Right lung (tissue), 10 donors: ENCODE measurements at places on chromosomes 5 and 9.

DNA sequence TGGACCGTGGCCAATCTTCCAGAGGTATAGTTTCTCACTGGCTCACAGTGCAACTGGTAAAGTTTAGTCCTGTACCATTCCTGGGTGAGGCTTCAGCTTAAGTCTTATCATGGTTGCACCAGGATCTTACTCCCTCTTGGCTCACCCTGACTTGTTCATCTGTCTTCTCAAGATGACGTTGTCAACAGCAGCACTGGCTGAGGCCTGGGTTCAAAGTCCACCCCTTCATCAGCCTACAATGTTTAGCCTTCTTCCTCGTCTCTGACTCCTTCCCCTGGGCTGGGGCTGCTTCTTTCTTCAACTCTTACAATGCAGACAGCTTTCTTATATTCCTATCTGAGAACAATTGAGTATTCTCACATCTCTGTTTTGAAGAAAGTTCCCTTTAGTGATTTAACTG is 311.1 kb upstream of the CLINT1 start:
- DNase-seq: no peak

DNA sequence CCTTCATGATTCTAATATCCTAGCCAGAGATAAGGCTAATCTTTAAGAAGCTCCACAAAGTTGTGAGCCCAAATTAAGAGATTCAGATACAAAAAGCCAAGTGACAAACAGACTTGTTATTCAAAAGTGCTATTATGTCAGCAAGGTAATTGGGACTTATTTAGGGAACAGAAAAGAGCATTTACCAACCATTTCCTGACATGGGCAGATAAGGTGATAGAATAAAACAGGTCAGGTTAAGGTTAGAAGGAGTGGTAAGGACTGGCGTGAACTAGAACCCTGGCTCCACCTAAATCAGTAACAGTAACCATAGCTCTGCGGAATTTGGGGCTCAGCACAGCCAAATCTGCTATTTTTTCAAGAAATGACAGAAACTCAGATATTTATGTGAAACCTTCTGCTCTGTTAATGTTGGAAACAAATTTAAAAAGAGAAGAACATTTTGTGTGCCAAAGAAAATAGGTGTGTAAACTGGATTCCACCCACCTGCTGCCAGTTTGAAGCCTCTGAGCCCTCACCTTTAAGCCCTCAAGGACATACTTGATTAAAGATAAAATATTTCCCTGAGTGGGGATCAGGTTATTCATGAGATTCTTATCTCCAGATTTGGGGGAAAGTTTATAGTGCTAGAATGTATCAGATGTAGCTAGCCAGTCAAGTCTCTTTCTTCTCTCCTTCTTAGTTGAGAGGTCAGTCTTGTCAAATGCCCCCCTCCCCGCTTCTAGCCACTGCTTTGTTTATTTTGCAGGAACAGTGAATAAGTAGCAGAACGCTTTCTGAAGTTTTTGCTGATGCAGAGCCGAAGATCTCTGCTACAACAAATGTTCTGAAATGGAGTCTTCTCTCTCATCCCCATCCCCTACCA is 10.2 kb upstream of the ERMP1 start:
- DNase-seq: no peak

DNA sequence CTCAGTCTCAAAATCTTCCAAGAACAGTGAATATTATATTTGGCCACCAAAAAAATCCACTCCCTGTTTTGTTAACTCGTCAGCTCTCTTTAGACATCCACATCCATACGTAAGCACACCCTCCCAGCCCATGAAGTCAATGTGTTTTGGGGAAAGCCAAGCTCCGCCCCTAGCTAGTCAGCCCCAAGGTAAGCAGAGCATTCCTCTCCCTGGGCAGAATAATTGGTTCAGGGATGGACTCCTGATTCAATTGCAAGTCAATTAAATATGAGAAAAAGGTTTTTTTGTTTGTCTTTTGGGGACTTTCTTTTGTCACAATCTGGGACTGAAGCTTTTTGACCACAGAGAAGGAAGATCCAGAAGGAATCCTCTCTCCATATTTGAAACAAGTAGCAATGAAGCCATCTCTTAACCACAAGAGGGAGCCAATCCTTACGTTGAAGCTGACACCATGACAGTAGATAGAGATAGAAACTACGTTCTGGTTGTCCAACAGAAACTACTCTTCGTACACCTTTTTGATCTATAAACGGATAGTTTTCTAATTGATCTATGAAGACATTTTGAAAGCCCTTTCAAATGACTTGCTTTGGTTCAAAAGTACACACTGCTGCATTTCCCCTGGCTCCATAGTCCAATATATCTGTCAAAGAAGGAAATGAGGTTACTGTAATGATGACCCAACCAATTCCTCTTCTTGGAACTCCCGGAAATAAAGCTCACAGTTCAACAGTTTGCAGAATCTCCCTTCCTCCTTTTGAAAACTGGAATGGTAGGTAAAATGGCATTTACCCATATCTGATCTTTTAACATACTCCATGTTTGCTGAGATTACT is 166.4 kb downstream of the TLE1 start:
- DNase-seq: no peak

DNA sequence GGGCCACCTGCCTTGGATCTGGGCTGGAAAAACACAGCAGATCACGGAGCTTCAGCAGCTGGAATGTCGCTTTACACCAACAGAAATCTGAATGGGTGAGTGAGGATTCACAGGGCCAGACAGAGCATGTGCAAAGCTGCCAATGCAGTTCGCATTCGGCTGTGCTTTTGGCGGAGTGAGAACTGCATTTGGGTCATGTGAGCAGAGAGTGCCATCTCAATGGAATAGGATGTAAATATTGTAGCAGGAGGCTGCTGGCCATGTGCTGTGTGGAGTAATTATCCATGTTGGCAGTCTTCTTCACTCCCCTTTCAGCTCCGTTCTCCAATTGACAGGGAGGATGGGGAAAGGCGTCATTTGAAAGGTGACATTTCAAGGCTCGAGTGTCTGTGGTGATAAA is at the start of gene ANKRD55:
ANKRD55 (minus strand) TSS at position 101 of the 400 bp plus-strand sequence. CDS start 417 bp downstream, outside the sequence.
- DNase-seq: no peak

DNA sequence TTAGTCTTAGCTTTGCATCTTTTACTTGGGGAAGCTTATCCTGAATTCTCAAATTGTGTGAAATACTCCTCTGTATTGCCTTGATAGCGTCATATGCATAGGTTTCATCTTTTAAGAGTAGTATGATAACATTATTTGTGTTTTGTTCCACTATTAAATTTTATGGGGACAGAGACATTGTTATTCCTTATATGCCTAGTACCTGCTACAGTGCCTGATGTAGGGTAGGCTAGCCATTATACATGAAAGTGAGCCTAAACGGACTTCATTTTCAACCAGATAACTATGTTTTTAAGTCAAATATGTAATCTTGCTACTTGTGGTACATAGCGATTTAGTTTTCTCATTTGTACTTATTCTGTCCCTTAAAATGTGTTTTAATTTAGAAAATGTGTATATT is 105.9 kb downstream of the DMXL1 start:
- no peak for DNase-seq

DNA sequence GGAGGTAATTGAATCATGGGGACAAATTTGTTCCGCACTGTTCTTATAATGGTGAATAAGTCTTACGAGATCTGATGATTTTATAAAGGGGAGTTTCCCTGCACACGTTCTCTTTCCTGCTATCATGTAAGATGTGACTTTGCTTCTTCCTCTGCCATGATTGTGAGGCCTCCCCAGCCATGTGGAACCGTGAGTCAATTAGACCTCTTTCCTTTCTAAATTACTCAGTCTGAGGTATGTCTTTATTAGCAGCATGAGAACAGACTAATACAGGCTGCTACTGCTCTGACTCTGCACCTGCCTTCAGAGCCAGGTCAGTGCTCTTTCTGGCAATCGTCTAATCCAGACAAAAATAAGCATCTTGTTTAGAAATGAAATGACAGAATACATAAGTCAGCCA is 479.2 kb upstream of the TUSC1 start:
- DNase-seq: no peak

DNA sequence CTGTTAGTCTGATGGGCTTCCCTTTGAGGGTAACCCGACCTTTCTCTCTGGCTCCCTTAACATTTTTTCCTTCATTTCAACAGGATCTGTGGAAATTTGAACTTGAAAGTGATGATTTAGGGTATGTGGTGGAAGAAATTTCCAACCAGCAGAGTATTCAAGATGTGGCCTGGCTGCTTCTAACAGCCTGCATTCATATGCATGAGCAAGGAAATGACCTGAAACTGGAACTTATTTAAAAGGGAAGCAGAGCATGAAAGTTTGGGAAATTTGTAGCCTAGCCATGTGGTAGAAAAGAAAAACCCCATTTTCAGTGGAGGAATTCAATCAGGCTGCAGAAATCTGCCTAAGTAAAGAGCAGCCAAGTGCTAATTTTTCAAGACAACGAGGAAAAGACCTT is 41.7 kb downstream of the UNC13B start:
- DNase-seq: no peak

- peak; percentile 1 for DNase-seq
Measured at GRCh38 chr9:116868201-116868600, 181.1 kb downstream of the TRIM32 start.

GRCh38 chr9:19119801-19120440 is 7.4 kb downstream of the PLIN2 start:
- no peak for DNase-seq

- no peak for DNase-seq
Measured at GRCh38 chr5:150771034-150771795, 7.3 kb upstream of the SMIM3 start.
